ENCODE measurements at places on chromosomes 5 and 9.

GRCh38 chr5:157069949-157070348 lies 11.0 kb upstream of the HAVCR1 start:
- no peak for DNase-seq

DNA sequence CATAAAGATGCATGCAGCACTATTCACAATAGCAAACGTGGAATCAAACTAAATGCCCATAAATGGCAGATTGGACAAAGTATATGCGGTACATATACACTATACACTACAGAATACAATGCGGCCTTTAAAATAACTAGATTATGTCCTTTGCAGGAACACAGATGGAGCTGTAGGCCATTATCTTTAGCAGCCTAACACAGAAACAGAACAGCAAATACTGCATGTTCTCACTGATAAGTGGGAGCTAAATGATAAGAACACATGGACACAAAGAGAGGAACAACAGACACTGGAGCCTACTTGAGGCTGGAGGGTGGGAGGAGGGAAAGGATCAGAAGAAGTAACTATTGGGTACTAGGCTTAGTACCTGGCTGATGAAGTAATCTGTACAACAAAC lies 758.2 kb downstream of the TLE1 start:
- no peak for DNase-seq

DNA sequence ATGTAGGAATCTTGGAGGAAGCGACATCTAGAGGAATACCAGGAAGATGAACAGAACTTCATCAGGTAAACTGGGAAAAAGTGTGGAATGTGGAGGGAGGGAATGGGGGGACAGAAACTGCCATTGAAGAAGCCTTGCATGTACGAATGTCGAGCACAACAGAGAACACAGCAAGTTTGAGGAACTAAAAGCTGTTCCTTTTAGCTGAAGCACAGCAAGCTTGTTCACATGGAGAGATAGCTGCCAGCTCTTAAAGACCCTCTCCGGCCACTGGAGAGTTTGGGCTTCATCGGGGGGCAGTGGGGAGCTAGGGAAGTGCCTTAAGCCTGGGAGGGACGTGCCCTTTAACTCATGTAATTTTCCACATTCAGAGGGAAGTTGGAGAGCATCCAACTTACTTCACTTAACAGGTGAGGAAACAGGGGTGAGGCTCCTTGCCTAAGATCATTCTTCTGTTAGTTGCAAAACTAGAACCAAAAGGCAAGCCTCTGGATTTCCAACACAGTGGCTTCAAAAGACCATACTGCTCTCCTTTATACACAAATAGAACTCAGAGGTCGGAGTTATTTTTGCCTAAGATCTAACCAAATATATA lies 2.3 kb upstream of the CYFIP2 start:
- no peak for DNase-seq

GRCh38 chr5:168282120-168282519 lies 9.3 kb upstream of the WWC1 start:
- DNase-seq: no peak

DNA sequence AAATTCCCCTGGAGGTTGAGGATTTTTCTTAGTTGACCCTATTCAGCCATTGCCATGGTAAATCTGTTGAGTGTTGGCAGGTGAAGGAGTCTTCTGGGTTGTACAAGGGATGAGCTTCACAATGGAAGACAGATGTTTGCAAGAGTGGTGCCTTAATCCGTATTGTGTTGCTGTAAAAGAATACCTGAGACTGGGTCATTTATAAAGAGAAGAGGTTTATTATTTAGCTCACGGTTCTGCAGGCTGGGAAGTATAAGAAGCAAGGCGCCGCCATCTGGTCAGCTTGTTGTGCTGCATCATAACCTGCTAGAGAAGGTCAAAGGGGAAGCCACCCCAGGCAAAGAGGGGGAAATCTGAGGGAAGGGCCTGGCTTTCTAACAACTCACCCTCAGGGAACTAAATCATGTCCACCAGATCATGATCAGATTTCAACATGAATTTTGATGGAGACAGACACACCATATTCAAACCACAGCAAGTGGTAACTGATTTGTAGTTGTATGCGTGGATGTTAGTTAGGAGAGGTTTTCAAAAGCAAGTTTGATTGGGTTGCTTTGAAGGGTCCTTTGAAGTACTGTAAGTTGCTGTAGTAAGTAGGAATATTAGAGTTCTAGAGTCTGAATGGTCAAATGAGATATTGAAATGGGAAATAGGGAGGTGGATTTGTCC lies 2.5 kb downstream of the TNPO1 start:
- peak; percentile 30 for DNase-seq

GRCh38 chr5:463952-464351 lies 21.0 kb downstream of the EXOC3 start:
- DNase-seq: peak; percentile 69

- no peak for DNase-seq
Observed at GRCh38 chr5:83472213-83472507, 616 bp downstream of the VCAN start.

GRCh38 chr9:89943728-89944127 lies 338.9 kb downstream of the GADD45G start:
- DNase-seq: no peak

DNA sequence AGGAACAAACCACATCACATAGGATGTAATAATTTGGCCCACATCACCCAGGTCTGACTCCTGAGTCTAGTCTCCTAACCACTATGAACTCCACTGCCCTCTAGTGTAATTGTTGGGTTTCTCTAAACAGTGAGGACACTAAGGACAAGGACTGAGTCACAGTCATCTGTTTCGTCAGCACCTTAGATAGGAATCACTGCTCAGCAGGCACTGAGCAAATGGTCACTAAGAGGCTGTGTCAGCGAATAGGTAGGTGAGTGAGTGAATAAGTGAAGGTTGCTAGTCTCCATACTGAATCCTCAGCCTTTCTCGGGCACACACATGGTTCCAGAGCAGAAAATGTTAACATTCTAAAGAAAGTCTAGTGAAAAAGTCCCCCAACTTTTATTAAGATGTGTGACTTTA lies 278.6 kb downstream of the SPOCK1 start:
- DNase-seq: no peak

DNA sequence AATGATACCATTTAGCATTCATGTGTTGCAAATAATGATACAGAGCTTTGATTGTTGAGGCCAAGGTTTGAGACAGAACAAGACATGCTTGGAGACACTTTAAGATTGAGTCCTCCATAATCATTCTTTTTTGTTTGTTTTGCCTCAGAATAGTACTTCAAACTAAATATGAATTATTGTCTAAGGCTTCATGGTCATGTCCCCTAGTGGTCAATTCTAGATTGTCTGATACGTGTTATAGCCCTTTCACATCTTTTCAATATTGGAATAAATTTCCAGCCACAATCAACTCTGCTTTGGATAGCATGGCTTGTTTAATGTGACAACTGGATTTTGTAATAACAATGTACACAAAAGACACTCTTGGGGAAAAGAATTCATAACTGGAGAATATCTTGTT lies 64.2 kb downstream of the PRLR start:
- no peak for DNase-seq

- no peak for DNase-seq
Observed at GRCh38 chr5:88685591-88686541, 197.1 kb downstream of the MEF2C start.

DNA sequence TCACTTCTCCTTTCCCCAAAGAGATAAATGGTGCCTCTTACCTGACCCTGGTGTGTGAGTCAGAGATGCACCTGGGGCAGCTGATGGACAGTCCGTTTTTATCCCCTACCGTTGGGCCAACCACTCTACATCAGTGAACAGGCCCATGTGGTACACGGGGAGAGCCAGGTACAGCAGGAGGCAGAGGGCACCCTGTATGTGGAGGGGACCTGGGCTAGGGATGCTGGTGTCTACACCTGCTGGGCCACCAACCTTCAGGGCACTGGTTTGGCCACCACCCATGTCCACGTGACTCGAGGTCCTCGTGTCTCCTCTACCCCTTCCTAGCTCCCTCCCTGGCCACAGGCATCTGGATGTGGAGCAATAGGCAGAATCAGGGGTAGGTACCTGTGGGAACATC lies 22.7 kb upstream of the ANXA6 start:
- no peak for DNase-seq

DNA sequence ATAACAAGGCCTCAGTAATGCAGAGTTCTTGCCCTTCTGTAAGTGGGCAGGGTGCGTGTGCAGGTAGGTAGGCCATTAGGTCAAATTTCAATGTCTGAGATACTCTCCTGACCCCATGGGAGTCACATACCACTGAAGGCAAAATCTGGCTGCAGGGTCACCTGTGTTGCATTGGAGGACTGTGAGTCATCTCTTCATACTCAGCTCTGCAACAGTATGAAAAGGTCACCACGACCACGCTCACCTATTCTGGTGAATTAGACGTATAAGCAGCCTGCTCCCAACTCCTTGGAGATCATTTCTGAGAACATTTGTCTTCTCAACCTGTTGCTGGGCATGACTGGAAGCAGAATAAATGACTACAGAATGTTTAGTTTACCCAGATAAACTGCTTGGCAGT lies 599.8 kb downstream of the PDE4D start:
- no peak for DNase-seq

DNA sequence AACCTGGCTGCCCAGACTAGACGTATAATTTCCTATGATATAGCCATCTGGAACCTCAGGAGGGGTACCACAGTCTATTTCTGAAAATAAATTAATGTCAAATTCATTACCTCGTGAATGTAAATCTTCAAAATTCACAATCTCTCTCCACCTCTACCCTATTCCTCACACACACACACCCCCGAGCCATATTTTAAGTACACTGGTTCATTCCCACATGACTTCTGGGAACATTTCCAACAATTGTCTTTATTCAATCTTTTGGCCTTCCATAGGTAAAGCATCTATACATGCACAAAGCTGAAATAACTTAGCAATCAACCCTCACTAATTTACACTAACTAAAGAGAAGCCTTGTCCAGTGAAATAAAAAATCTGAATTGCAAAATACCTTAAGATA lies 32.7 kb downstream of the SUSD1 start:
- no peak for DNase-seq

DNA sequence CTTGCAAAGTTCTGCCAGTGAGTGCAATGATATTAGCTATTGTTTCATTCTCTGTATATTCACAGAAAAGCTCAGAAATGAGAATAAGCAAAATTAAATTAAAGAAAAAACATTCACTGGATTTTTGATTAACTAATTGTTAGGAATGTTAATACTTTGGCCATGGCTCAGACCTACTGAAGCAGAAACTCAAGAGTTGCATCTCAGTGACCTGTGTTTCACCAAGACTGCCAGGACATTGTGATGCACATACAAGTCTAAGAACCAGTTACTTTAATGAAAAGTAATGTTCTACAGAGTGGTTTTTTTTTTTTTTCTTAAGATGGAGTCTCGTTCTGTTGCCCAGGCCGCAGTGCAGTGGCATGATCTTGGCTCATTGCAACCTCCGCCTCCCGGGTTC lies 464.9 kb upstream of the NMUR2 start:
- no peak for DNase-seq

DNA sequence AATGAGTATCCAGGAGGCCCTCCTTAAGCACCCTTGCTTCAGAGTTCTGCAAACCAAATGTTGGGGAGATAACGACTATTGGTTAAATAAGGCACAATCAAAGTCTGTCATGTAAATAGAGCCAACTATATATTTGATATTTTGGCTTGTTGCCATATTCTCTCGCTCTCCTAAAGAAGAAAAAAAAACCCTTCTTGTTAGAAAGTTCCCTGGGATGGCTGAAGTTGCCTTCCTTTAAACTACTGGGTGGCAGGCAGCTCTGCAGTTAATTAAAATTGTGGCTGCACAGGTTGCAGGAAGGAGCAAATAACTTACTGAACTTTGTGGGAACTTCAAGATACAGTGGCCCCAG lies 227.0 kb upstream of the ANKRD55 start:
- DNase-seq: no peak

GRCh38 chr9:137610944-137611343 lies 5.5 kb downstream of the ARRDC1 start:
- no peak for DNase-seq

GRCh38 chr5:93674866-93675459 lies 66.4 kb downstream of the POU5F2 start:
- DNase-seq: no peak

- no peak for DNase-seq
Observed at GRCh38 chr9:125687163-125687863, 19.7 kb downstream of the MAPKAP1 start.

- no peak for DNase-seq
Observed at GRCh38 chr5:135508496-135509005, 27.2 kb downstream of the NEUROG1 start.

DNA sequence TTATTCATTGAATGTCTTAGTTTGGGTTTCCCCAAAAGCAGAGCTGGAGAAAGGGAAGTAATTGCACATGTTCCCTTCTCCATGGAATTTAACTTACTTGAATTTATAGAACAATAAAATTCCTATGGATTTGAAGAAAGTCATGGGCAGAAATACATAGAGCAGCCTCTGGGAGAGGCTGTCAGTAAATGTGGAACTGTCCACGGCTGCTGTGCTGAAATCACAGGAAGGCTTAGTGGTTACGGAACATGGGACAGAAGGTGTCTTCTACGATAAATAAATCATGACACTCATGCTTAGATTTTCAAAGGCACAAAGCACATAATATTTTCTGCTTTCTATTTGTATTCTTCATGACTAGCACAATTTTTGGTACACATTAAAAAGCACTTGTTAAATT lies 440.6 kb upstream of the IZUMO3 start:
- DNase-seq: no peak

- no peak for DNase-seq
Observed at GRCh38 chr5:62824936-62825335, 246.3 kb downstream of the LRRC70 start.

GRCh38 chr5:2220741-2221140 lies 338.0 kb upstream of the IRX4 start:
- no peak for DNase-seq

DNA sequence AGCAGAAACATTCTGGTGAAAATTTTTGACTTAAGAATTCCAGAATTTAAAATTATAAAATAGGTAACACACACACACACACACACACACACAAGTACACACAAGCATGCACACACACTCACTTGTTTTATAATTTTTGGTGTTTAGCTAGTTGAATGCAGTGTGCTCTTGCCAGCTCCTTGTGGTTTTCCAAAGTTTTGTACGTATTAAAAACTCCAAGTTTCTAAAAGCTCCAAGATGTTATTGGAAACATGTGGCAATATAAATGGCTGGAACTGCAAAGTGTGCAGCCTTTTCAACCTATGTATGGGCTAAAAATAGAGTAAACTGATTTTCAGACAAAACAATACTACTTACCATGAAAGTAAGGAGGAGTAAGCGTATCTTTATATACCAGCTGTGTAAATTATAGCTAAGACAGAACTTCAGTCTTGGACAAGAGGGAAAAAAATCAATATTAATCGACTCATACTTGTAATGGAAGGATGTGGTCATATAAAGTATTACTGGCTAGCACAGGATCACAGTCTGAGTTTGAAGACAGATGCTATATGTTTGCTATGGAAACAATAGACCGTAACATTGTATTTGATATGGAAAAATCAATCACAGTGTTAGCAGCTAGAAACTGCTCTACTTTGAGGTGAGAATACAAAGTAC lies 727.1 kb upstream of the GRAMD2B start:
- no peak for DNase-seq
